ENCODE measurements at places on chromosomes 12 and 14. TPM values are rescaled to one million over a fixed set of nuclear protein-coding genes. Genes with fewer than 3 reads are reported as not detected.

The KCNH3 gene
- polyA plus RNA-seq = not detected

The MAGOHB gene
- polyA plus RNA-seq = 231 TPM

The TBX3 gene
- polyA plus RNA-seq = not detected

The VRTN gene
- polyA plus RNA-seq = not detected

The GNB3 gene
- 0.33 TPM for polyA plus RNA-seq

The NEMP1 gene
- 19.0 TPM for polyA plus RNA-seq

The PTHLH gene
- not detected for polyA plus RNA-seq

The TSPAN19 gene
- polyA plus RNA-seq = not detected

The SLC25A47 gene
- not detected for polyA plus RNA-seq
